Activated T-helper 1 cell treated with Interleukin-2 at 50 U/mL for 16 hours (primary cell): ENCODE measurements at places on chromosomes 16 and 17.

GRCh38 chr16:80457871-80458270 is 82.9 kb upstream of the DYNLRB2 start:
- DNase-seq = no peak

GRCh38 chr16:82037251-82037650 is 2.2 kb downstream of the HSD17B2 start:
- DNase-seq = no peak

DNA sequence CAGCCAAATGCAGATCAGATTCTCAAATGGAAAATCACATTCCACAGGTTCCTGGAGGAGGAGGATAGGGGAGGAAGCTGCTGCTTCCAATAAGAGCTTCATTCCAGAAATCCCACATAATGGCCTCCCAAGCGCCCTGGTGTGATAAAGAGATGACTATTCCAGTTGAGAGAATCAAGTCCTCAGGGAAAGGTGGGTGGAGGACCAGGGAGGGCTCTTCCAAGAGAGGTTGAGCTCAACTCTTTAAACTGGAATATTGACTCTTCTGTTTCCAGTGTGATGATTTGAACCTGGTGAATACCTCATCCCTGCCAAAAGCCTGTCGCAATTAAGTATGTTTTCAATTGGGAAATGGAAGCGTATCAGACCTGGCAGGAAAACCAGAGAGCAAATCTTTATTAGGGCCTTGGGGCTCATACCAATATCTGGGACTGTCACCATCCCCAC is 81.4 kb upstream of the DYNLRB2 start:
- DNase-seq = no peak

- DNase-seq = no peak
Measured at GRCh38 chr16:9152649-9153501, 61.4 kb downstream of the HAPSTR1 start.

DNA sequence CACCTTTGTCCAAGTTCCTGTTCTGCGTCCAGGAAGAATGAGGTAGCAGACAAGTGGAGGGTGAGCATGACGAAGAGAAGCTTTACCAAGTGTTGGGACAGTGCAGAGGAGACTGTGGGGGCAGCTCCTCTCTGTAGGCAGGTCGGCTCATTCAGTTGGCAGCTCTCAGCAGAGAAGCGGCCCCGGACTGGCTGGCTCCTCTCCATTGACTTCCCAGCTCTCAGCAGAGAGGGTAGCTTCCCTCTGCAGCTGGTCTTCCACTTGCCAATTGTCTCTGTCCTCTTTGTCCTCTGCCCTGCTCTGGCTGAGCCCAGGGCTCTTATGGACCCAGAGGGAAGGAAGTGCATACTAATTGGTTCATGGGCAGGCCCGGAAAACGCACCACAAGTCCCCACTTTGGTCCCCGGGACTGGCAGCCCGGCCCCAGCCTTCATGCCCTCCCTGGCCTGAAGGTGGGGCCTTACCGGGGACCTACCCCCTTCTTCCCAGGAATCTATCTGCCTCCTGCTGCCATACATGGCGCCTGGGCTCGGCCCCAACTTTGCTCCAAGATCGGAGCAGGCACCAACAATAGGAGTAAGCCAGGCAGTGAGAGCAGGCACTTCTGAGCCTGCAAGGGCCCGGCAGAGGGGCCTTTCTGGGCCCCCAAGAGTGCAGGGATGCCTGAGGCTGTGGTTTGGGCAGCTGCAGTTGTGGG is 10.1 kb downstream of the KCTD5 start:
- no peak for DNase-seq

DNA sequence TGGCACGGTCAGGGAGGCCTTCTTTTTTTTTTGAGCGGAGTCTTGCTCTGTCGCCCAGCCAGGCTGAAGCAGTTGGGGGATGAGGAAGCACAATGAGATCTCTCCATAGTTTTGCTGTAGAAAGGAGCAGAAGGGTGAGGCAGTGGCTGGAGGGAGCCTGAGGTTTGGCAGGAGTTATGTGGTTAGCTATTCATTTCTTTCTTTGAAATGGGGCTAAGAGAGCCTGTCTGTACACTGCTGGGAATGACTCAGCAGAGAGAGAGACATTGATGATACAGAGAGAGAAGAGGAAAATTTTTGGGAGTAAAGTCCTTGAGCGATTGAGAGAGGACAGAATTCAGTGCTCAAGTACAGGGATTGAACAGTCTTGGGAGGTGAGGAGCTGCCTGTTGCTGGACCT is 22.1 kb downstream of the NOS2 start:
- DNase-seq = no peak

DNA sequence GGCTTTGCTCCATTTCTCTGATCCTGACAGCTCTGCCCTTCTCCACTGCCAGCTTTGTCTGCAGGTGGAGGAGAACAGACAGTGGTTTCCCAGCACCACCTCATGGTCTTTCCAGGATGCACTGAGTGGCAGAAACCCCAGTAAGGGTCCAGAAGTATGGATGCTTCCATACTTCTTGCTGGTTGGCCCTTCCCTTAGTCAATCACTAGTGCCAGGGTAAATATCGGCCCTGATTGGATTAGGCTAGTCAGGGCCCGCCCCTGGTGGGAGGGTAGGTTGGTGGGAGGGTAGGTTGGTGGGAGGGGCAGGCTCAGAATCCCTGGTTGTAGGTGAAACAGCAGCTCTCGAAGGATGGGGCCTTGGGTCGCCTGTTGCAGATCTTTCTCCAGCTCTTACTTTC is 10.2 kb downstream of the RNF213 start:
- DNase-seq = no peak

DNA sequence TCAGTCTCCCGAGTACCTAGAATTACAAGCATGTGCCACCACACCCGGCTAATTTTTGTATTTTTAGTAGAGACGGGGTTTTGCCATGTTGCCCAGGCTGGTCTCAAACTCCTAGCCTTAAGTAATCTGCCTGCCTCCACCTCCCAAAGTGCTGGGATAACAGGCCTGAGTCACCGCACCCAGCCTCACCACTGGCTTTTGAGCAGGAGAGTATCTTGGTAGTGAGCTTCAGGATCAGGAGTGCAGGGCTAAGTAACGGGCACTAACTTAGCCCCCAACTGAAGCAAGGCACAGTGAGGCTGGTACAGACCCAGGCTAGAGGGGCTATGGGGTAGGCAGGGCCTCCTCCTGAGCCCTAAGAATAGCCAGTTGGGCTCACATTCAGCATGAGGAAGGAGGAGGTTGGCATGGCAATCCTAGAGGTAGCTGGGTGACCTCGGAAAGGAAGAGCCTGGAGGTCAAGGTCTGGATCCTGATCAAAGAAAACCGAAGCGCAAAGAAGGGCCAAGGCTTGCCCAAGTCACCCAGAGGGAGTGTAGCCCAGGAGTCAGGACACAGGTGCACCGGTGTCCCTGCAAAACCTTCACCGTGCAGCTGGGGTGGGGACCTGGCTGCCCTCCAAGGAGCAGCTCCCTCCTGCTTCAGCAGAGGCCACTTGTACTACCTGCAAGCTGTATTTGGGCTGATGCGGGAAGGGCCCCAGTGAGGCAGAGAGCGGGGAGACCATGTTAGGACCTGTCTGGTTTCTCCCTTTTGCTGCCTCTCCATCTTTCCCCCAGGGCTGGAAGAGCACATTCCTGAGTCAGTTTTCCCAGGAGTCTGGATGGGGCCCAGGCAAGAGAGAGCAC is 1.3 kb upstream of the ADGRG5 start:
- DNase-seq = no peak

DNA sequence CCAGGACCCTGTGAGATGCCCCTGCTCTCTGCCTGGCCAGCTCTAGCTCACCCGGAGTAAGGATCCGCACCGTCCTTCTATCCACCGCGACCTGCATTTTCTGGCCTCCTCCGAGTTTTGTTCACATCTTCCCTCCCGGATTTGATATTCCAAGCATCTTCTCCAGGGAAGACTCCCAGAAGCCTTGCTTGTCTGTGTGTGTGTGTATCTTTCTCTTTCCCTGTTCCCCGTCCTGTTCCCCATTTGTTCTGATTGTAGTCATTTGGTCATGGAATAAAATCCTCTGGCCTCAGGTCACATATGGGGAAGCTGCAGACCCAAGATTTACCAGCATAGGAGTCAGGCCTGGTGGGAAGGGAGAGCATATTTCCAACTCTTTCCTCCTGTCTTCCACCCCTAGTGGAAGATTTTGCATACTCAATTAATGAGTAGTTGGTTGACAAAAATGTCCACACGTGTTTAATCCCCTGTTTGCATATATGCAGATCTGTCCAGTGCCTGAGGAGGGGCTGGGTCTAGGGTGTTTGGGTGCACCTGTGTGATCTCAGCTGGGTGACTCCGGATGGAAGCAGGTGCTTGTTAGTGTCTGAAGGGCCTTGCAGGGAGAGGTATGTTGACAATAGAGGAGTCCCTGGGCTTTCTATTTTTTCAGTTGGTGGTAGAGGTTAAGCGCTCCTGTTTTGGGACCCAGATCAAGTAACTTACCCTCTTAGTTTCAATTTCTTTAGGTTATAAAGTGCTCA is 1.9 kb downstream of the PRAC1 start:
- DNase-seq = no peak

DNA sequence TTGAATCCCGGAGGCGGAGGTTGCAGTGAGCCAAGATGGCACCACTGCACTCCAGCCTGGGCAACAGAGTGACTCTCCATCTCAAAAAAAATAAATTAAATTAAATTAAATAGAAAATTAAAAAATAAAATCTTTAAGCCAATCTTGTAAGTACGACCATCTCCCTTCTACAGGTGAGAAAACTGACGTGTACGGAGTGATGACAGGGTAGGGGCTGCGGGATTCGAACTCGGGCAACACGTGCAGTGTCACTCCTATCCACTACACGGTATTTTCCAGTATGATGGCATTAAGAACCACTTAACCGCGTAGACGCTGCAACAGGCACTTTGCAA is 762 bp downstream of the WDR59 start:
- no peak for DNase-seq

DNA sequence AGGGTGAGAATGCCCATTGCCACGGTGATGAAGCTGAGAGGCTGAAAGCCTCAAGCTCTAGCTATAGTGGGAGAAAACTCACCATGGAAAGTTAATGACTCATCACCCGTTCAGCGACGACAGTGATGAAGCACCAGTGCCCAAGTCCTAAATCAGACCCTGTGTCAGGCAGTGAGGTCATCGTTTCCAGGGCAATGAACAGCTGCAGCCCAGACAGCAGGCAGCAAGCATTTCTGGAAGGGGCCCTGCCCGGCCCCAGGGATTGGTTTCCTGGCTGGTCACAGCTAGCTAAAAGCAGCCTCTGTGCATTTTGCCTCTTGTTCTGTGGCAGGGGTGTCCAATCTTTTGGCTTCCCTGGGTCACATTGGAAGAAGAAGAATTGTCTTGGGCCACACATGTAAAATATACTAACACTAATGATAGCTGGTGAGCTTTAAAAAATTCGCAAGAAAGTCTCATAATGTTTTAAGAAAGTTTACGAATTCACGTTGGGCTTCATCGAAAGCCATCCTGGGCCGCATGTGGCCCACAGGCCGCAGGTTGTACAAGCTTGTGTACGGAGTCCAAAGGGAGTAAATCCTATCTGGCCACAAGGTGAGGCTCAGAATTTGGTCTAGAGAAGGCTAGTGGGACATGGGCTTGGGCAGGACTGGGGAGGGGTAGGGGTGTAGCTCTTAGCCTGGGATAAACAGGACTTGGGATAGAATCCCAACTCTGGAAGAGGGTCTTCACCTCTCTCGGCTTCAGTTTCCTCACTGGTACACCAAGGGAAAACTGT is 40.6 kb downstream of the MIS12 start:
- DNase-seq = no peak

GRCh38 chr16:1481906-1482835 is 6.6 kb downstream of the PTX4 start:
- DNase-seq = no peak

DNA sequence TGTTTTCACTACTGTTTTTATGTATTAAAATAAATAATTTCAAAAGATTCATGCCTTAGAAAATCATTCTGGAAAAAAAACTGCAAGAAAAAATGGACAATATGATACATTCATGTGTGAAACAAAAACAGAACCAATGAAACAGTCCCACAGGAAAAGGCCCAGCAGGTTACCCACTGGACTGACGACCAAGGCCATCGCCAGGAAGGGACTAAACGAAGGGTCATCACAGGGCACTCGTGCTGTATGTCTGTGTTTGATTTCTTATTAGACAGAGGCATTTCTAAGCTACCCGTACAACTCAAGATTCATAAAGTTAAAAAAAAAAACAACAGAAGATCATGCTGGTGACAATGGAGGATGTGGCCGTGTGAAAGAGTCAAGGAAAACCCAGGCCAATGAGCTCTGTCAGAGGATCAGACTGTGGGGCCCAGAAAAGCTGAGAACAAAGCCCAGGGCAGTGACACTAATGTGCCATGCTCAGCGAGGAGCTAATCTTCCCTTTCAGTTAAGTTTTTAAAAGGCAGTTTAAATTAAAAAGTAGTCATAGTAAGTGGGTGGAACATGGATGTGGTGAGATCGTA is 31.8 kb downstream of the NSMCE1 start:
- DNase-seq = no peak

- no peak for DNase-seq
Measured at GRCh38 chr17:8080799-8081219, 6.7 kb downstream of the ALOX12B start.

GRCh38 chr16:66741169-66741900 is 10.1 kb downstream of the DYNC1LI2 start:
- no peak for DNase-seq

DNA sequence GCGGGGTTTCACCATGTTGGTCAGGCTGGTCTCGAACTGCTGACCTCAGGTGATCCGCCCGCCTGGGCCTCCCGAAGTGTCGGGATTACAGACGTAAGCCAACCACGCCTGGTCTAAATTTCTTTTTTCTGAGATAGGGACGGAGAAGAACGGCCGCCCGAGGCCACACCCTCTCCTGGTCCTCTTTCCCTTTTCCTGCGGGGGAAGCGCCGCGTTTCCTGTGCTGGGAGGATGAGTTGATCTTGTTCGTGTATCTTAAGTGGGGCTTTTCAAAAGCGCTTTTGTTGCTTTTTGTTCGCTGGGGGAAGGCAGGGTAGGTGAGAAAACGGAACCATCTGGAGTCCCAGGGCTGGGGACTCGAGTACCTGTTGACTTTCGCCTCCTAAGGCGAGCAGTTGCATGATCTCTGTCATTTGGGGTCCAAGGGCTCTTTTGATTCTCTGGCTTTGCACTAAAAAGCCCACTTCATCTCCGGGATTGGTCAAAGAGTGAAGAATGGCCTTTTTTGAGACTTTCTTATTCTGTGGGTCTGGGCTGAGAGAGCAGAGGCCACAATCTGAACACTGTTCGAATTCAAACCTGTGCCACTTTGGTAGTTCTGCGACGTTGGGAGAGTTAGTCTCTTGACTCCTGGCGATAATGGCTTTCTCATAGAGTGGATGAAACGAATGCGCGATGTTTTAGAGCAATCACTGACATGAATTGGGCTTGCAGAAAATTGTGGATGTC is 1.3 kb downstream of the FUS start:
- DNase-seq = no peak

- no peak for DNase-seq
Measured at GRCh38 chr17:38587947-38588787, 17.6 kb downstream of the SRCIN1 start.

GRCh38 chr17:77213778-77214132 is 73.0 kb downstream of the SEC14L1 start:
- DNase-seq = no peak

GRCh38 chr17:37506678-37507077 is 17.0 kb downstream of the DUSP14 start:
- no peak for DNase-seq

- no peak for DNase-seq
Measured at GRCh38 chr16:8571061-8571596, 19.2 kb downstream of the TMEM114 start.
